Esophagus mucosa (tissue), 1 donor: ENCODE measurements at places on chromosomes 1 and 21. TPM values are rescaled to one million over a fixed set of nuclear protein-coding genes. Genes with fewer than 3 reads are reported as not detected.

GRCh38 chr1:45543581-45544417 is 6.8 kb upstream of the AKR1A1 start:
- ATAC-seq, result peak; percentile 69

- no peak for ATAC-seq
Measured at GRCh38 chr21:42929969-42930368, 4.5 kb upstream of the ERVH48-1 start.

DNA sequence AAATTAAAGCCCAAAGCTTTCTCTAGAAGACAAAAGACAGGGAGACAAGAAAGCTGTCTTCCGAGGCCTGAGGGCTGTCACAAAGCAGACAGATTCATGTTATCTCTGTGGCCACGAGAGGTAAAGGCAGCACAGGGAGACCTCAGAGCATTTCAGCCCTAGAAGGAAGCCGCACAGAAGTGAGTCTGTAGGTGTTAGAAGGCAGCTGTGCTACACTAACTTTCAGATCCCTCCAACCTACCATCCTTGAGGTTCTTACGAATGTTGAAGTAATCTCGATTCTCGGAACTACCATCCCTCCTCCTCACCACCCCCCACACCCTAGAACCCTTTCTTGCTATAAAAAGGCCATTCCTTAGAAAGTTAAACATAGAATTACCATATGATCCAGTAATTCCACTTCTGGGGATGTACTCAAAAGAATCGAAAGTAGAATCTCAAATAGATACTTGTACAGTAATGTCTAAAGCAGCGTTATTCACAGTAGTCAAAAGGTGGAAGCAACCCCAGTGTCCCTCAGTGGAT is 21.5 kb upstream of the LYST start:
- ATAC-seq, result no peak

Gene SPATA21
- not detected for total RNA-seq

DNA sequence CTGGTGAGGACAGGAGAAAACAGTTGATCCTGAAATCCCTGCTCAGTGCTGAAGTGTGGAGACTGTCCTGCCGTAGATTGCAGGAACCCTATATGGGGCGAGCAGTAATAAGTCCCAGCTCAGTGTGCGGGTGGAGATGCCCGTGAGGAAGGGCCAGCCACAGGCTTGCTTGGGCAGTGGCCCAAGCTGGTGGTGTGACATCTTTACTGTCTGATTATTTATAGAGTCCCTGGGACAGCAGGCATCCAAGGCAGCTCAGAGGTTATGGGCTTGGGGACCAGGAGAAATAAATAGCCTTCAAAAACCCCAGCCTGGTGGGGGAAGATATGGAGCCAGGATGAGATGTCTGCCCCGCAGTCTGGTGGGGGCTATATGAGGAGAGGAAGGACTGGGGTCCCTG is 170.7 kb upstream of the POU3F1 start:
- ATAC-seq, result no peak

- no peak for ATAC-seq
Measured at GRCh38 chr1:1989789-1990188, 13.8 kb downstream of the CFAP74 start.

DNA sequence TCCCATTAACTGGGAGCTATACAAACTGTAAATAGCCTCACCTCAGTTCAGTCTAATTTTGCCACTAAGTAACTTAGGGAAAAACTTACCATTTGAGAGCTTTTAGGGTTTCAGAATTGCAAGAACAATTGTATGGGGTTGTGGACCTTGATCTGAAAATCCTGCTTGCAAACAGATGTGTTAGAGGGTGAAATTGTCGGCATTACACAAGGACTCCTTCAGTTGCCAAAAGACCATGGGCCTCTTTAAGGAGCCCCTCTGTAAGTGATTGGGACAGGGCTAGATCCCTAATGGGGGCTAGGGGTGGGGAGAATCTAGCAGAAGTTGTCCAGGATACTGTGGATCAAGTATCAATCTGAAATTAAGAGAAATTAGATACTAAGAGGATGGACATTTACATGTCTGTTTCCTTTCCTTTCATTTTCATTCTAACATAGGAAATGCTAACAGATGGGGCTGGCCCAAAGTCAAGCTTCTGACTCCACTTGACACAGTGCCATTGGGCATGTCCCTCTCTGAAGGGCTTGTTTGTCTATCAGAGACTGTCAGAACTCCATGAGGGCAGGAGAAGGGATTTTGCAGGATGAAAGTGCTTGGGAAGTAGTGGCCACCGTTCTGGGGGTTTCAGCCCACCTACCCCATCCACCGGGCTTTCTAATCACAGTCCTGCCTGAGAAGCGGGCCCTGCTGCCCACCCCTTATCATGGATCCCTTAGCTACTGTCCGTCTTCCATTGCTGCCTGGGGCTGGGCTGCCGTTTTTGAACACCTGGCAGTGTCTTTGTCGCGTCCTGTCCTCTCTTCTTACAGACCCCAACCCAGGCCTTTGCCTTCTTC is 54.7 kb downstream of the STUM start:
- no peak for ATAC-seq

- peak; percentile 46 for ATAC-seq
Measured at GRCh38 chr21:29164323-29164942, 34.0 kb downstream of the MAP3K7CL start.

- ATAC-seq, result no peak
Measured at GRCh38 chr1:177411381-177411780, 240.6 kb downstream of the BRINP2 start.
